NCI-H1694 (cell line): ENCODE measurements at places on chromosomes 5 and 9.
A peak's percentile ranks its signal among the peaks of the same experiment; 100 is the strongest.

DNA sequence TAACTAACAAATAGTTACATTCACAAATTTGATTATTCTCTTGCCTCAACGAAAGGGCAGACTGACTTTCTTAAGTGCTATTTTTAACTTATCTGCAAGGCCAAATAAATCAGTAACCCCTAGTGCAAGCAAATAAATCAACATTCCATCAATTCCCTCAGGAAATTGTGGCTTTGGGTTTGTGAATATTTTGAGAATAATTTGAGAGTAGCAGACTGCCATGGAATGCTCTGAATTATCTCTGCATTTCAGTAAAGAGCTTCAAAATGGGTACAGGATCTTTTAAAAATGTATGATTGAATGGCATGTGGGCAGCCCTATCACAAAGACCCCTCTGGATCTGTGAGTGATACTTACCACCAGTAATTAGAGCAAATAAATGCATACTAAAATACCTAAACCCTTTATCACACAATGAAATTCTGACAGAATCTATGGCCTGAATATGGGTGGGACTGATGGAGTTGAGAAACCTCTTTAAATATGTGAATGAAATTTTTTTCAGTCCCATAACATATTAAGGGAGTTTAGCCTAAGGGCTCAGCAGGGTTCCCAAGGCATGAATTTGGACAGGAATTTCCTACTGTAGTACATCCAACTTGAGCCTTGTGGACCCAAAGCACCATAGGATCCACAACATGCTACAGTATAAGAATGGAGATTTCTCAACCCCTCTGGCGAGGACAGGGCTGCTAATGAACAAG lies 92.5 kb upstream of the ITGA2 start:
- DNase-seq = no peak

- no peak for DNase-seq
These were observed 134.7 kb downstream of the DPYSL3 start for GRCh38 chr5:147375151-147375550.

DNA sequence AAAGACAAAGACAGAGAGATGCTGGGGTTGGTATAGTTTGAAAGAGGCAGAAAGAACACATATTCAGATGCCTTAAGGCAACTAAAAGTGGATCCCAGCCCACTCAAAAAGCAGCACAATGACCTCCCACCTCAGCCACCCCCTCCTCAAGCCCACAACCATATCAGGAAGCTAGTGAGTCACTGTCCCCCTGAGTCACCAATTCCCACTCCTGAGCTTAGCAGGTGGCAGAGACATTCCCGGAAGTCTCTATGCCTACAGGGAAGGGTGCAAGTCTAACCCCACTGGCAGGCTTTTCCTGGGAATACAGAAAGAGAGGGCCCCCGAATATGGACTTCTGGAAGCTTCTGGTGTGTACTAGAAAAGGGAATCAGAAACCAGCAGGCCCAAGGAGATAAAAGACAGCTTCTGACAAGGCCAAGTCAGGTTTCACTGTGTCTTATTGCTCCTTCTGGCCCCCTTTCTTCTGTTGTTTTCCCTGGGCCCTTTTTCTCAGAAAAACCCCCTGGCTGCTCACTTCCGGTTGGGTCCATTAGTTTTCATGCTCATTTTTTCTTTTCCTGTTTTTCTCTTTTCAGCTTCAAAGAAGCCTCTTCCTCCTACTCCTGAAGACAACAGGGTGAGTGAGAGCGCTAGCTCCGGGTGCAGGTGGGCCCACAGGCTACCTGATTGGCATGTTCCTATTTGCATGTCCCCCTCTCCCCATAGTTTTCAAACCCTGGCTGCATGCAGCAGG lies 36.8 kb downstream of the ITK start:
- DNase-seq = no peak

GRCh38 chr5:156471893-156472292 lies 144.9 kb downstream of the SGCD start:
- DNase-seq = no peak

- DNase-seq = peak; percentile 59
These were observed 297.1 kb upstream of the CD180 start for GRCh38 chr5:67493676-67494075.

DNA sequence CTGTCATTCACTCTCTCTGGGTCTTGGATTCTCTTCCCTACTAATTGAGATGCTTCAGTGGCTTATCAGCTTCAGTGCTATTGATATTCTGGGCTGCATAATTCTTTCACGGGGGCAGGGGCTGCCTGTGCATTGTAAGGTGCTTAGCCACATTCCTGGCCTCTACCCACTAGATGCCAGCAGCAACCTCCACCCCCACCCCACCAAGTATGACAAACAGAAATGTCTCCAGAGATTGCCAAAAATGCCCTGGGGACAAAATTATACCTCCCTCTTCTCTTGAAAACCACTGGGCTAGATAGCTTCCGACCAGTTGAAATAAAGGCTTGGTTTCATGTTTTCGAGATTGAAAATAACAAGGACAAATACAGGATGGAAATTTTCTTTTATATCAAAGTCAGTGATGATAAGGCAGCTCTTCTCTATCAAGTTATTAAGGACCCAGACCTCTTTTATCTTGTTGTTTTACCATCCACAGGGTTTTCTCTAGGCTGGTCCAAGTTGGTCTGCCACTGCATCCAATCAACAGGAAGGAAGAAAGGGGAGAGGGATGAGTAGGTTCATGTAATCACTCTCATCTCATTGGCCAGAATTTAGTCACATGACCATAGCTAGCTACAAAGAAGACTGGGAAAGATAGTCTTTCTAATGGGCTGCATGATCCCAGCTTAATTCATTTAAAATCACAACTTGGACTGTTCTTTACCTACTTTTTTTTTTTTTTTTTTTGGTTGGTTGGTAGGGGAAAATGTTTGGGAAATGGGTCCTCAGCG lies 92.1 kb upstream of the RANBP3L start:
- no peak for DNase-seq

GRCh38 chr5:4226565-4226964 lies 630.9 kb downstream of the IRX1 start:
- no peak for DNase-seq

DNA sequence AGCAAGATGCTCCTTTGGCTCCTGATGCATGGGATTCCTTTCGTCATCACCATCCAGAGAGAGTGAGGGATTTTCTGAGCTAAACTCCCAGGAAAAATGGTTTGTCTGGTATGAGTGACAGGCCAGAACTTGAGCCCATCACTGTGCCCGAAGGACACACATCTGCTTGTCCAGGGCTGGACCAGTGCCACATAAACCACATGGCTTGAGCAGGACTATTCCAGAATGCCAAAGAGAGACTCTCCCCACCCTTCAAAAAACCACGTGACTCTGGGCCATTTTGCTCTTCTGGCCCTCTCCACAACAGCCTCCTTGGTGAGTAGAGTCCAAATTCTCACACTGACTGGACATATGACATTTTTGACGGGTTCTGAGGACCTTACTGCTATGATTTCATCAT lies 46.4 kb upstream of the SHC3 start:
- DNase-seq = no peak

DNA sequence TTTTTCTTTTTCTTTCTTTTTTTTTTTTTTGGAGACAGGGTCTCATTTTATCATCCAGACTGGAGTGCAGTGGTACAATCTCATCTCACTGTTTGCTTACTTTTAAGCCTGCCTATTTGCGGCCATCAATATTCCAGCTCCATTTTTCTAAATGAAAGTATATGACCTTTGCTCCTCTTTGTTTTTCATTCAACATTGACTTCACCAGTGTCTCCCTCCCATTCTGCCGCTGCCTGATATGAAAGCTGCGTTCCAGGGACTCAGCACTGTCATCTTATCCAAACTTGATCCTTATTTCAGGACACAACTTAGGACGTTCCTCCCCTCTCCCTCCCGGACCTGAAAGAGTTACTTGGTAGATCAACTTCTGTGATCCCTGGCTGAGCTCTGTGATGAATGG lies 73.6 kb downstream of the LRRC70 start:
- no peak for DNase-seq

DNA sequence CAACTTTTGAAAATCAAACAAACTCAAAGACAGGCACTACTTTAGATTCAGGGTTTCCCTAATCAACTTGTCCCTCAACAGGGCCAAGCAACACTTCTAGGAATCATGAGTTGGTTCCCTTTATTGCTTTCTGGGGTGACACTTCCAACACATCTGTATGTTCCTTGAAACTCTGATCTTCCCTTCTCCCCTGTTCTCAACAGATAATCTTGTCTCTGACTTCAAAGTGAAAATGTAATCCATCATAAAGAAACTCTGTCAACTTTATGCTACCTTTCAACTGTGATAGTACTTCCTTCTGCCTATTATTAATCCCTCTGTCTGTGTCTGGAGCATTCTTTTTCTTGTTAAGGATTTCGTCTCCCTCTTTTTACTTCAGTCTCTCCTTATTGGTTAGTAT lies 250.1 kb upstream of the MEF2C start:
- DNase-seq = no peak

DNA sequence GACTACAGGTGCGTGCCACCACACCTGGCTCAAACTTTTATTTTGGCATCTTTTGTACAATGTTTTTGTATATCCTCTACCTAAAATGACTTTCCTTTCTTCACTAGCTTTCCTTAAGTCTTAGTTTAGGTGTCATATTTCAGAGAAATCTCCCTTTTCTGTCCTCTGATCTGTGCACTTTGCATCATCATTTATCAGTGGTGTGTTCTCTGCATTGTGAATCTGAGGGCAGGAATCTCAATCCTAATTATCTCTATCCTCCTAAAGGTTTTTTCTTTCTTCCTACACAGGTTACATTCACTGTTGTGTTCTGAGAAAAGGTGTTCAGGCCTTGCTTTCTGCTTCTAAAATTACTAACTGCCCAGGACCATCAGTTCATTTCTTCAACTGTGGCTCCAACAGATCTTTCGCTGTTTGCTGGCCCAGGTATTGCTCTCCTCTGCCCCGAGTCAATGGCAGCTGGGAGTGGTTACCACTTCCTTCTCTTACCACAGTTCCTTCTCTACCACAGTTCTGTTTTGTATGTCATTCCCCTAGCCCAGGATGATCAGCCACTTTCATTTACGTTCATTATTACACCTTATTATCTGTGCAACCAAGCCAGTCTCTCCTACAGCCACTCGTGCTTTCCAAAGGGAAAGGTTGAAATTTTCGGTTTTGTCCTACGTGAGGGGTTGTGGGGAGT lies 14.0 kb downstream of the TGFBR1 start:
- no peak for DNase-seq

- DNase-seq = peak; percentile 44
These were observed 1.6 kb upstream of the SPZ1 start for GRCh38 chr5:80318212-80318611.

GRCh38 chr5:143055596-143056338 lies 285.6 kb downstream of the ARHGAP26 start:
- DNase-seq = no peak

GRCh38 chr5:31232273-31232888 lies 38.9 kb downstream of the CDH6 start:
- DNase-seq = peak; percentile 24

DNA sequence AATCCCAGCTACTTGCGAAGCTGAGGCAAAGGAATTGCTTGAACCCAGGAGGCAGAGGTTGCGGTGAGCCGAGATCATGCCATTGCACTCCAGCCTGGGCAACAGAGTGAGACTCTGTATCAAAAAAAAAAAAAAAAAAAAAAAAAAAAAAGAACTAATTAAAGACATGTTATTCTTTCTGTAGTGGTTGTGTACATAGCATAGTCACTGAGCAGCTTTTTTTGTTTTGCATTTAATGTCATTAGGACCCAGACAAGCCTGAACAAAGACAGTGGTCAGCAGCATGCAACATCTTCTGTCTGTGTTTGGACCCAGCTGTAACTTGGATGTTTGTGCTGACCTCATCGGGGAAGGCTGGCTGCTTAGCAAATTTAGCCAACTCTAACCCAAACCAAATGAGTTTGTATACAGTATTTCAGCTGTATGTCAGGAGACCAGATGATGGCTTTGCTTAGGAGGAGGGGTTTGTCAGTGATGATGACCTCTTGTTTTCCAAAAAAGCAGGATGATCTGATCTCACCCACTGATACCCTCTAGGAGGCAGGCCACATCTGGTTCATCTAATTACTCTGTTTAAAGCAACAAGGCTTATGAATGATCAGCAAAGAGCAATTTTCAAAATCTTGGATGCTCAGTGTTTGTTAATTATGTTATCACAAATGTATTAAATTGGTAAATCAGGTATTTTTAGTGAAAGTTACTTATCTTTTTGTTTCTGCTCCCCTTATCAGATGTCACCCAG lies 39.5 kb downstream of the SNCAIP start:
- DNase-seq = no peak

DNA sequence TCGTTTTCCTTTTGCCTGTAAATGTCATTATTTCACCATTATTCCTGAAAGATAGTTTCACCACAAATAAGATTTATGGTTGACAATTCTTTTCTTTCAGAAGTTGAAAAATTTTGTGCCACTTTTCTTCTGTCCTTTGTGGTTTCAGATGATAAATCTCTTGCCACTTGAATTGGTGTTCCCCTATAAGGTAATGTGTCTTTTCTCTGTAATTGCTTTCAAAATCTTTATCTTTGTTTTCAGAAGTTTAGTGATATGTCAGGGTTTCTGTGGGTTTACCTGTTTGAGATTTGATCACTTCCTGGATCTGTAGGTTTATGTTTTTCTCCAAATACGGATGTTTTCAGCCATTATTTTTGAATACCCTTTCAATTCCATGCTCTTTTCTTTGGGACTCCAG lies 14.6 kb downstream of the RASA1 start:
- no peak for DNase-seq

GRCh38 chr5:112434641-112435040 lies 15.6 kb upstream of the EPB41L4A start:
- no peak for DNase-seq

DNA sequence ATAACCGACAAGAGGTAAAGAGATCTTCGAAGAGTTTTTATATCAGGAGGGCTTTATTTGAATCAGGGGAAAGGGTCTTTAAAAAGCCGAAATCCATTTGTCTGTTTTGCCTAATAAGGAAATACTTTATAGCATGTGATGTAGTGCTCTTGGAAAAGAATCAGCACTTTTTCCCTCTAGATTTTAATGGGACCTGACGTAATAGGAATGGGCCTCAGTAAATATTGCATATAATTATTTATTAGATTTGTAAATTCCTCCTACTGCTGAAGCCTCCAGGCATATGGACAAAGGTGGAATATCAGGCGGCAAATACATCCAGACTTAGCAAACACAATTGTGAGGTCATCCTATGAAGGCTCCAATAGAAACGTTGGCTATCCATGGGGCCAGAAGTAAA lies 50.9 kb downstream of the ACTBL2 start:
- DNase-seq = no peak

- no peak for DNase-seq
These were observed 215.3 kb upstream of the FAM174A start for GRCh38 chr5:100319885-100320284.

- no peak for DNase-seq
These were observed 119.2 kb upstream of the ABCA1 start for GRCh38 chr9:105046907-105047741.
